ENCODE measurements at places on chromosomes 6 and 20.

GRCh38 chr20:47358672-47359529 lies 2.4 kb upstream of the ZMYND8 start:
- peak; percentile 75 for DNase-seq

- no peak for DNase-seq
Observed at GRCh38 chr20:2763186-2763585, 37.2 kb downstream of the CPXM1 start.

GRCh38 chr6:22214314-22214713 lies 82.5 kb downstream of the PRL start:
- no peak for DNase-seq

DNA sequence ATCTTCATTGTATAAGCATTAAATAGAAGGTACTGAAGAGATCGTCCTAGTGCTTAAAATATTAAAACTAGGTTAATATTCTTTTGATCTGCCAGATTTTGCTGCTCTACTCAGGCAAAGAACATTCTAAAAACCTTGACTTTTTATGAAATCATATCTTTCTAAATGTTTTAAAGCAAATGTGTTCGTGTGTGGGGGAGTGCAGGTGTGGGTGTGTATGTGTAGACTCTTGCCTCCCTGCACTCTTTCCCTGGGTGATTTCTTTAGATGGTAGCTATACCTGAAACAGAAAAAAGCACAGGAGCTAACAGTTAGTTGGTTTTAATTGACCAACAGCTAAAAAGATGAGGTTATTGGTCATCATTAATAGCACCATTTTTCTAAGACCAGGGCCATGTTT lies 5.7 kb downstream of the NRSN1 start:
- DNase-seq, result no peak

DNA sequence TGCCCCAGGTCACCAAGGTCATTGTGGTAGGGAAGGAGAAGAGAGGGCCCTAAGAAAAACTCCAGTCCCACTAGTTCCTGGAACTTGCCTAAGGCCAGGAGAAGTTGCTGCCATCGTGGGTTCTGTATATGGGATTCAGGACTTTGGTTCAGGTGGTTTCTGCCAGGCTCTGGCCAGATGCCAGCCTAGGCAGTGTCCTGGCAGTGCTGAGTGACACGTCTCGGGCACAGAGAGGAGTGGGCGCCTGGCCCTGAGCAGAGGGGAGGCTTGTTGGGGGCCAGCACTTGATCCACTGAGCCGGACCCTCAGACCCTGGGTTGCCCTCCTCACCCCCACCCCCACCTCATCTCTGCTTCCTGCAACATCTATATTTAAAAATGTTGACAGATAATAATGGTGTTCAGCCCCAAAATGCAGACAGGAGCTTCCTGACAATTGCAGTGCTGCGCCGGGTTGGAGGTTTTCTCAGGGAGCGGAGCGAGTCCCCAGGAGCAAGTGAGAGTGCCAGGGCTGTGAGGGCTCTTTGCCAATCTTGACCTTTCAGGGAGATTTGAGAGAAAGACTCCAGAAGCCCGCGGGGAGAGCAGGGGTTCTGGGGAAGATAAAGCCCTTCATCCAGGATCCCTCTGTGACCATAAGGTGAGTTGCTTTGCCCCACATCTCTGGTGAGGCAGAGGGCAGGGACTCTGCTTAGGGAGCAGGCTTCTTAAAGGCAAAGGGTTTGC lies 71.9 kb downstream of the PHACTR3 start:
- DNase-seq, result no peak

- peak; percentile 72 for DNase-seq
Observed at GRCh38 chr6:99905209-99906106, 88.6 kb downstream of the MCHR2 start.

- DNase-seq, result peak; percentile 13
Observed at GRCh38 chr6:39791311-39791710, 865 bp upstream of the DAAM2 start.

DNA sequence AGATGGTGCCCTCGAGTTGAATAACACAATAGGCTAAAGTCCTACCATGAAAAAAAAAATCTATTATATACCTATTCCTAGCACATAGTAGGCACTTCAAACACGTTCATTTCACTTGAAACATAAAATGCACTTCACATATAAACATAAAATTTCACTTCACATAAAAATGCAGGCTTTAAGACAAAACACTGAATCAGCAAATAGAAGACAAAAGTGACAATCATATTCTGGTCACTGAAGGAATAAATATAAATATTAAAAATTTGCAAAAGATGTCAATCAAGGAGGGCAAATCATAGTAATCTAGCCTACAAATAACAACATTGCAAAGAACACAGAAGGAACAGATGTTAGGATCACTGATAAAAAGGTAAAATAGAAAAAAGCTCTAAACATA lies 153.1 kb downstream of the LMBRD1 start:
- no peak for DNase-seq

GRCh38 chr20:58537831-58538230 lies 22.6 kb upstream of the APCDD1L start:
- no peak for DNase-seq

DNA sequence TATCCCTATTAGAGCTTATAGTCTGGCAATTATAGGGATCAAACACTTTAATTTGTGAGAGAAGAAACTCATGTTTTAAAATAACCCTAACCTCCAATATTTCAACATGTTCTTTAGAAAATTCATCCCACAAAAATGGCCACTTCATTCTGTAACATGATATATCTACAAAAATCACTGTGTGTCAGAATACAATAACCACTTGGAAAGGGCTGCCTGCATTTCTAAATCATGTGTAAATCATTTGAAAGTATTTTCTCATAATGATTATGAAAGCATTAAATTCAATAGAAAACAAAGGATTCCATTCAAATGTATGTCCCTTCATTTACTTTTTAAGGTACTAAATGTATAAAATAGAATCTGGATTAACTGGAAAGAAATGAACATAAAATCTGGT lies 101.4 kb upstream of the NHSL1 start:
- DNase-seq, result no peak

DNA sequence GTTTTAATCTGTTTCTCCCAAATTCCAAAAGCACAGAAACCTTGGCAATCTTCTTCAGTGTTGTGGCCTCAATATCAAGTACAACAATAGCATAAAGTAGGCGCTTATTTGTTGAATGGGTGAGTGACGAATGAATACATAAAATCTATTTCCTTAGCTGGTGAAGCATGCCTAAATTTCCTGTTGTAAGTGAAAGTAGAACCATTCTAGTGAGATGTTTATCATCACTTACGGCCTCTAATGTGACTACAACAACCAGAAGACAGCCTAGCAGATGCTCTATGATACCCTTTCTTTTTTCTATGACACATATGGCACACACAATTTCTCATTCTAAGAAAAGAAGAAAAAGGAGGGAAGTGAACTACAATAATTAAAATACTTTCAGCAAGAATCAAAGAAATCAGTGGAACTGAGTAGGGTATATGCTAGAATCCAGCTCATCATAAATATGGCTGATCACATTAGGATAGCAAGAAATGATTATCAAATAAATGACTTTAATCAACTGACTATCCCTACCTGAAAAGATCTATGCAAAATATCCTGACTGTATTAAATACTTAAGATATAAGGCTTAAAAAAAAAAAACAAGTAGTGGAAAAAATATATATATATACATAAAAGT lies 67.4 kb downstream of the BTBD9 start:
- DNase-seq, result peak; percentile 53

- DNase-seq, result peak; percentile 70
Observed at GRCh38 chr20:43963872-43964791, 49.5 kb downstream of the TOX2 start.

DNA sequence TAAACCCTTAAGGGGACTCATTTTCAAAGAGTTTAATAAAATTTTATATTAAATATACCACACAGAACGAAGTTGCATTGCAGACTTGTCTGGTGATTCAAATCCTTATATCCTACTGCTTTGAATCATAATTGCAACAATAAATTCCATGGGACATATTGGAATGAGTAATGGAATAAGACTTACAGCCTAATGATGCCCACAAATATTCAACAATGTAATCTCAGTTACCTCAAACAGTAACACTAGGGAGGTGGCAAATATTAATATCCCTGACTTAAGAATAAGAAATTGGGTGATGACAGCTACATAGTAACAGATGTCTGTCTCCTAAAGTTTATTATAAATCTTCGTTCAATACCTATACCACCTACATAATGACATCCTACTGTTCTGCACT lies 52.6 kb downstream of the BMP5 start:
- DNase-seq, result no peak

DNA sequence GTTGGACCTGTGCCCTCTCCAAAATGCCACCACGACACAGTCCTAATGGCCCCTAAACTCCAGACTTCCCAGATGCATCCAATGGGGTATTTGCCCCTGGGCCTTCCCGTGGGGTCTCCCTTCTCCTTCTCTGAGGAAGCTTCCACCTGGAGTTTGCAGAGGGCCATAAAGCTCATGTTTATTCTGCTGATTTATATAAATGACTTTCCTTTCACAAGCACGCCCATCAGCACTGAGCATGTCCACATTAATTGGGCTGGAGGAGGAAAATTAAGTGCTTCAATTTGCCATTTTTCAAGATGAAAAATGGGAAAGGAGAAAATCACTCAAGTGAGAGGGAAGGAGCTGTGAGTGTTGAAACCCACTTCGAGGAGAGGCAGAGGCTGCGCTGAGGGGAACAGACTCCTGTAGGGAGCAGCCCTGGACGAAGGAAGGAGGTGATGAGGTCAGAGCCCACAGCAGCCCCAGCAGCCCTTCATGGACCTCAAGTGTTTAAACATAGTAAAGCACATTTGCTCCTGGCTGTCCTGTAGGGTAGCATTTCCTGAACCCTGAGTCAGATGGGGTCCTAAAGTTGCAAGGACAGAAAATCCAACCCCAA lies 434.9 kb upstream of the SULF2 start:
- DNase-seq, result no peak

DNA sequence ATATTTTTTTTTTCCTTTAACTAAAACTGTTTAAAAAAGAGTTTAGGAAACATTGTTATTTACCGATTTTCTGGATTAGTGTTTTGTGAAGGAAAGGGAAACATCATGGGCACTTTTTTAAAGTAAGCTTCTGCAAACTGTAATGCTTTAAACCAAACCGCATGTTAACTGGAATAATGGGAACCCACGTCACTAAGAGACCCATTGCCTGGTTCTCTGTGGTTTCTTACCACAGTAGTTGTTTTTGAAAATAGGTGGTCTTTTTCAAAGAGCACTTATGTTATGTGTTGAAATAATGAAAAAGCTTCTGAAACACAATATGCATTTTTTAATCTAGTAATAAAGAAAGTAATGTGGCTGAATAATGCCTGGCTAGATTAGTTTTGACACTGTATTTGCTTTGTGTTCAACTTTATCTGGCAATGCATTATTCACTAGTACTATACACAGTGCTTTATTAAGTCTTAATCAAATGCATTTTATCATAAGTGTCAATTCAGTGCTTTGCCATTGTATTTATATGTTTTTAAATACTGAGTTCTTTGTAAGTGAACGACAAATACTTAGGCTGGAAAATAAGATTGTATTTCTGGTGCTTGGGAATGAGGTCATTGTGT lies 754.1 kb upstream of the FLRT3 start:
- DNase-seq, result no peak

- DNase-seq, result peak; percentile 78
Observed at GRCh38 chr6:42742116-42742894, 3.6 kb downstream of the TBCC start.

- no peak for DNase-seq
Observed at GRCh38 chr6:141550471-141550870, 582.3 kb upstream of the GJE1 start.

GRCh38 chr6:25404693-25405169 lies 125.6 kb downstream of the CARMIL1 start:
- peak; percentile 55 for DNase-seq

GRCh38 chr6:160882006-160882405 lies 109.6 kb upstream of the MAP3K4 start:
- no peak for DNase-seq

DNA sequence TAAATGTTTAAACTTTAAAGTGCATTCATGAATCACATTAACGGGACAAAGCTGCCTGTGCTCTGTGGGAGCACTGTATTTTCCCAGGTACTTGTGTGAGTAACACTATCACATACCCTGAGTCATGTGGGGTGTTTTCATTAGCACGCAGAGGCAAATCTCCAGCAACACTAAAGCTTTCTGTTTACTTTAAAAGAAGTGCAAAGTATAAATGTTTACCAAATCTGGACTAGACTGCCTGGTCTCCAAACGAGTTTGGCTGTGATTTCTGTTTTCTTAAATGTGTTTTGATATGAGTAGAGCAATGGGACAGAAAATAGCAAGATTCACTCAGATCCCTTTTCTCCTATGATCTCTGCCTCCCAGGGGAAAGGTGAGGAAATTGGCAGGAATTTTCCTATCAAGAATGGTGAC lies 28.8 kb upstream of the RIPPLY2 start:
- DNase-seq, result no peak

DNA sequence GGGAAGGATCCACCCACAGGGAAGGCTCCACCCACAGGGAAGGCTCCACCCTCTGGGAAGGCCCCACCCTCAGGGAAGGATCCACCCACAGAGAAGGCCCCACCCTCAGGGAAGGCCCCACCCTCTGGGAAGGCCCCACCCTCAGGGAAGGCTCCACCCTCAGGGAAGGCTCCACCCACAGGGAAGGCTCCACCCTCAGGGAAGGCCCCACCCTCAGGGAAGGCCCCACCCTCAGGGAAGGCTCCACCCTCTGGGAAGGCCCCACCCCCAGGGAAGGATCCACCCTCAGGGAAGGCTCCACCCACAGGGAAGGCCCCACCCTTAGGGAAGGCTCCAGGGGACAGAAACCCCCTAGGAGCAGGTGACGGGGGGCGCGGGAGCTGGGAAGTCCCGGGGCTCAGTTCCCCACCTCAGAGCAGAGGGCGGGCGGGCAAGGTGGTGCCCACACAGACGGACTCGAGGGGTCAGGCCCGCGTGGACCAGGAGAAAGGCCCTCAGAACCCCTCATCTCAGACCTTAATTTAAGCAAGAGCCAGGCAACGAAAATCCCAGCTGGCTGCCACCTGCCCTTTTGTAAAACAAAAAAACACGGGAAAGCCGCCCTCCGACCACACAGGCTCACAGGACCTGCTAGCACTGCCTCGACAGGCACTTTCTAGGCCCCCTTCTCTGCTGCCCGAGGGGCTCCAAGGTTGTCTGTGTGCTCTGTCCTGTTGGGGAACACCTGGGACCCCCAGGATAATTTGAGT lies 39.7 kb downstream of the KCNQ2 start:
- DNase-seq, result no peak

DNA sequence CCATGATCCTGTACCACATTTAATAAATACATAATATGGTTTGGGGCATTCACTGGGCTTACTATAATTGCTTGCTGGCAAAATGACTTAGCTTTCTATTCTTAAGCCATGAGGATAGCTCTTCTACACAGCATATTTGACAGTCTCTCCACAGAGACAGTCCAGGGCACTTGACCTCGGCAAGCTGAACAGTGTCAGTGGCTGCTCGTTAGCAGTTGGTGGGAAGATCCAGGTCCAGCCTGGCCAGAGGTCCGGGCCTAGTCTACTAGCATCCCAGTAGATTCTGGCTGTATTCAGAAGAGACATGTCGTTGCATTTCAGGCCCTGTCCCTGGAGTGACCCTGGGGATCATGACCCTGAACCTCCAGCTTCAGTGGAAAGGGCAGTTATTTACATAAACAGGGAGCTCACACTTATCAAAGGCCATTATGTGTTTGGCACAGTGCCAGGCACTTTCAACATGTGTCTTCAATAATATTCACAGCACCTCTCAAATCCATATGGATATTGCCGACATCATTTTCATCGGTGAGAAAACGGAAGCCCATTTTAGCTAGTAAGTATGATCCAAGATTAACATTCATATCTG lies 139.0 kb downstream of the IMPG1 start:
- no peak for DNase-seq
